ENCODE measurements at places on chromosomes 4 and X. TPM values are rescaled to one million over a fixed set of nuclear protein-coding genes. Genes with fewer than 3 reads are reported as not detected.

Gene MAGEE1
- total RNA-seq = 2.1 TPM

Gene ALPK1
- 5.1 TPM for total RNA-seq

Gene NR3C2
- total RNA-seq = 0.63 TPM

- no peak overlapping the region for H3K4me3 ChIP-seq
- H3K27ac ChIP-seq = no peak overlapping the region
- DNase-seq = no peak
- no peaks in the 10 kb centered on the region for H3K36me3 ChIP-seq
Measured at GRCh38 chr4:121375262-121375661, 5.6 kb downstream of the QRFPR start.

DNA sequence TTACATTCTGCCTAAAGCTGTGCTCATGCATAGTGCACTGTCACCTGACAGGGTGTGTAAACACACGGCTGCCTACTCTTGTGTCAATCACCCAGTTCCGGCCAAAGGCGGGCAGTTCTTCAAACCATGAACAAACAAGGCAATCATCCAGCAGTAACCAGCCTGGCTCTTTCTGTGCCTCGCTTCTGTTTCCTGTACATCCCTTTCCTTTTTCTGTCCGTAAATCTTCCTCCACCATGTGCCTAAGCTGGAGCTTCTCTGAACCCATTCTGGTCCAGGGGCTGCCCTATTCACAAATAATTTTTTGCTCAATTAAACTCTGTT, 60.8 kb upstream of the CBR4 start:
- no peaks in the 10 kb centered on the region for H3K27me3 ChIP-seq
- peaks cover 16% of the 10 kb centered on the region for H3K4me1 ChIP-seq
- DNase-seq = peak; percentile 7
- peak overlapping the region; percentile 71 for H3K27ac ChIP-seq
- no peaks in the 10 kb centered on the region for H3K36me3 ChIP-seq
- peak overlapping the region; percentile 41 for H3K4me3 ChIP-seq

- H3K27me3 ChIP-seq = no peaks in the 10 kb centered on the region
- H3K27ac ChIP-seq = no peak overlapping the region
- H3K36me3 ChIP-seq = no peaks in the 10 kb centered on the region
- H3K4me1 ChIP-seq = no peaks in the 10 kb centered on the region
- DNase-seq = no peak
Measured at GRCh38 chr4:157907226-157907946, 265.4 kb downstream of the GASK1B start.
